ENCODE measurements at places on chromosomes 11 and 22.

GRCh38 chr22:24289741-24290163, 19.1 kb downstream of the SPECC1L start:
- DNase-seq, result no peak

DNA sequence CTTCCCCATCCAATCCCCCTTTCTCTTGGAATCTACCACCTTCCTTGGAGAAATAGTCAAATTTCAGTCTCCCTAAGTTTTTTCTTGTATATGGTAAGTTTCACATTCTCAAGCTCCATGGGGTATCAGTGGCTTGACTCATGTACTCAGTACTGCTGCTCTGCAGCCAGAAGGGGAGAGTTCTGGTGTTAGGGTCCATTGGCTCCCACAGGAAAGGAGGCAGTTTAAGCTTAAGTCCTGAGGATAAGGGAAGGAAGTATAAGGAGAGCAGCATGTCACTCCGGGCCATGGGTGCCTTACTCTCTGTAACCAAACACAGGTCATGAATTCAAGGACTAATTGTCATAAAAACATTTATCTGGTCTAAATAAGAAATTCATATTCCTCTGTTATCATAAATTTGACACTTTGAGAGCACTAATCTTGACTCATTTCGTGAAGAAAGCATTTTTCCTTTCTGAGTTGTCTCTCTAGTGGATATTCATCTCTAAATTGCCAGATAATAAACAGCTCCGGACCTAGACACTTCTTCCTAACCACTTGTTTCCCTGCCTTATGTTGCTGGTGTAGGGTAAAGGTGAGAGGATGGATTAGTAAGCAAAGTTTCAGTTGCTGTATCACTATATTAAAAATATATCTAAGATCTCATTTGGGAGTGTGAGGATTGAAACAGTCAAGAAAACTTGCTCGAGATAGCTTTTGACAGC, 20.1 kb upstream of the SORL1 start:
- DNase-seq, result no peak

- DNase-seq, result peak; percentile 81
These were observed at the start of gene RTN4RL2 for GRCh38 chr11:57460022-57460757. TSS of gene RTN4RL2 (plus strand) at chr11:57460528. CDS start at chr11:57460866, 338 bp downstream.

GRCh38 chr22:40039482-40040115, 44.8 kb downstream of the FAM83F start:
- DNase-seq, result no peak

DNA sequence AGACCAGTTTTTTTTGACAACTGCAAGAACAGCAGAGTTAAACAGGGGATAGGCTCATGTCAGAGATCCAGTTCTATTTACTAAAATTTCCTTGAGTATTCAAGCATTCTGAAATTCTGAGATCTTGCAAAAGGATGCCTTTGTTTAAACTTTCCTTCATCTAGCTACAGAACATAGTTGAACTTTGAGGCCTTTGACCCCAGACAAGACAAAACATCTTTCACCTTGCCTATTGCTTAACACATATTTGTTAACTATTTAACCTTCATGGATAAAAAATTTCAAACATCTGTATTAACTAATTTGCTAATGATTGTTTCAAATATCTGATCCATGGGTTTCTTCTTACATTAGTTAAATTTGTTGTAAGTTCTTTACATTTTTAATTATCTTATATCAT, 38.2 kb downstream of the GLYATL1 start:
- DNase-seq, result no peak

DNA sequence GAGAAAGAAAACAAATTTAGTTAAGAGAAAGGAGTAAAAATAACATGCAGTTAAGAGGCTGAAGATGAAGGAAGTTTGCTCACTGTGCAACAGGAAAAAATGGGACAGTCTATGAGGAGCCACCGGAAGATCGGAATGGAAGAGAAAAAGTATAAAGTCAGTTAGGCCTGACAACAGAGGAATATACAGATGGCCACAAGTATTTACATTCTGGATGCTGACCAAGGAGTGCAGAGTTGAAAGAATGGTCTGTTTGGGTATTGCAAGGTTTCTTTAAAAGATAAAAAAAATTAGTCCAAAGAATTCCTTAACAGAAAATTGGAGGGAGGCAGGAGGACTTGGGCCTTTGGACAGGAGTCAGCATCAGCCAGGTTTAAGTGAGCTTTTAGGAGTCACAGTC, 37.5 kb downstream of the RBFOX2 start:
- no peak for DNase-seq

GRCh38 chr11:74679513-74679865, 51.7 kb downstream of the CHRDL2 start:
- DNase-seq, result no peak
